ENCODE measurements at places on chromosomes 11 and 22.

GRCh38 chr11:72378704-72379383 lies 55.5 kb downstream of the CLPB start:
- DNase-seq, result no peak

DNA sequence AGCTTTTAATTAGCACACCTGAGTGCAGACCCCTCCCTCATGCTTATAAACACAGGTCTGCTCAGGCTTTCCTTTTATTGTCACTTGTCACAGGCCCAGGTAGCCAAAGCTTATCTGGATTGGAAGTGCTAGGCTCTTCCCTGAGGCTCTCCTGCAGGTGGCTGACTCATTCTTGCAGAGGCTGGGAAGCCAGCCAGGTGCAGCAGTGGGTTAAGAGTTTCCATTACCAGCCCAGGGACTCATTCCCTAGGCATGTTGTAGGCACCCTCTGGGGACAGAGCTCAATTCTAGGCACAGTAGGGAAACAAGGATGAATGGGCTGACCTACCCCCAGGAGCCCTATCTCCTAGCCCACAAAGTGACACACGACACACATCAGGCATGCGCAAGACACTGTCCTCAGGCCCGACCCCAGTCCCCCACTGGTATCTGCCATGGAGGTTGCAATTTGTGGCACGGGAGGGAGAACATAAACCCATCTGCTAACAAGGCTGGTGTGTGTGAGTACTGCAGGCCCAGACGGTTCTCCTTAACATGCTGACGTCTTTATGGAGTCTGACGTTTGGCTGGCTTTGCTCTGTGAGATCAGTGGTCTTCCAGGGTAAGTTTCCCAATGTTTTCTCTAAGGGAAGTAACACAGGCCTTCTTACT lies 94.2 kb downstream of the ABTB2 start:
- DNase-seq, result peak; percentile 94

GRCh38 chr11:117166491-117166890 lies 12.1 kb upstream of the SIDT2 start:
- DNase-seq, result no peak

- DNase-seq, result no peak
Observed at GRCh38 chr11:70604221-70604620, 205.9 kb downstream of the CTTN start.

DNA sequence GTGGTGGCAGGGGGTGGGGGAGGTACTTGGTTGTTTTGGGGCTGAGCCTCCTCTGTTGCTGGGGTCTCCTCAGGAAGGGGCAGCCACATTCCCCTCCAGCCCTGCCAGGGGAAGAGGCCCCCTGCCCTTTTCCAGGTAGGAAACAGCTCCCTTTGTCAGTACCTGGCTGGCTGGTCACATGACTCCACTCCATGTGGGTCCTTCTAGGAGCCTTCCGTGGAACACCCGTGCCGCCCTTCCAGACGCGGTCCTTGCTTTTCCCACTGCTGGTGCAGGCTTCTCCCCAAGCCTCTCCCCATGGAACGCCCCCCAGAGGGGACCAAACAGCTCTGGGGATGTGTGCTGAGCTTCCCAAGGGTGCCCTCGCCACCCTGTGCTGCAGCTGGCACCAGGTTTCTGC lies 19.9 kb downstream of the IFT27 start:
- no peak for DNase-seq

DNA sequence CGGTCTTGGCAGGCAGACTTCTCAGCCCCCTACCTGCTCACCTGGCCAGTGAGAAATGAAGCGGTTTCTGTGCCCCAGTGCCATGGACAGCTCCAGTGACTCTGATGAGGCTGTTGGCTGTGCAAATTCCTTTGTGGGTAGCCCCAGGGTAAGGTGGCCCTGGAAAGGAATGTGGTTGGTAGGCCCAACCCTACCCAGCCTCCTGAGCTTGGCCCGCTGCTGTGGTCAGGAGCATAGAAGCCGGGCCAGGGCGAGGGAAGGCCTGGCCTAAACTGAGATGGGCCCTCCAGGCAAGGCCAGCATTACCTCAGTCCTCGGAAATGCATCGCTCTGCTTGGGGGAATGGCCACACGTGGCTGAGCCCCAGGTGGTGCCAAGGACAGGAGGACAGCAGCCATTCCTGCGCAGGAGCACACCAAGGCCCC lies 16.9 kb downstream of the DAGLA start:
- no peak for DNase-seq

DNA sequence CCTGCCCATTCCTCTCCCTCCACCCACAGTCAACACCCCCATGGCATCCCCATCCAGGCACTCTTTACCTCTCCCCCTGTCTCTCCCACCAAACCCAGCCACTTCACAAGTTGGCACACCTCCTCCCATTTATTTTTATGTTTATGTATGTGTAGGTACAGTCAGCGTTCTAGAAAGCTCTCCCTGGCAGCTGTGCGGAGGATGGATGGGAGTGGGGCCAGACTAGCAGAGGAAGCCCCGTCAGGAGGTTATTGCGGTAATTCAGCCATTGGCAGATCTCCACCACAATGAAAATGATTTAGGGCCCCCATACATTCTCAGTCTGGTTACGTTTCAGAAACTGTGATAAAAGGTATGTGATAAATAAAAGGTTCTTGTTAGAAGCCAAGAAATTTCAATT lies 51.3 kb downstream of the BTG4 start:
- no peak for DNase-seq

- DNase-seq, result no peak
Observed at GRCh38 chr11:116700586-116701220, 72.1 kb downstream of the BUD13 start.

- DNase-seq, result peak; percentile 76
Observed at GRCh38 chr11:104968355-104968855, at the start of gene CASP4. TSS of gene CASP4 (minus strand) at chr11:104968574. CDS start at chr11:104968525, 49 bp downstream.

DNA sequence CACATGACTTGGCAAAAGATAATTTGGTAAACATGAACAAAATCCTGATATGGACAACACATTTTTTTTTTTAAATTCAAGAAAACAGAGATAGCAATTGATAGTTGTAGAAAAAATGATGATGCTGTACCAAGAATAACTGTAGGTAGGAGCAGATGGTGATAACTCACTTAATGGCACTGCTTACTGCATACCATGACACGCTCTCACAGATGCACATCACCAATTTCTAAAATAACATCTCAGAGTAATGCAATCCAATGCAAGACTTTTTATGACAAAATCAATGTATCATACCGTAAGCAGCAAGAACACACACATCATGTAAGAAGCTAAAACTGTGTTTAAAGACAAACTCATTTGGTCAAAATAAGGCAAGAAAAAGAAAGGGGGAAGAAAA lies 96.2 kb downstream of the LARGE2 start:
- no peak for DNase-seq

DNA sequence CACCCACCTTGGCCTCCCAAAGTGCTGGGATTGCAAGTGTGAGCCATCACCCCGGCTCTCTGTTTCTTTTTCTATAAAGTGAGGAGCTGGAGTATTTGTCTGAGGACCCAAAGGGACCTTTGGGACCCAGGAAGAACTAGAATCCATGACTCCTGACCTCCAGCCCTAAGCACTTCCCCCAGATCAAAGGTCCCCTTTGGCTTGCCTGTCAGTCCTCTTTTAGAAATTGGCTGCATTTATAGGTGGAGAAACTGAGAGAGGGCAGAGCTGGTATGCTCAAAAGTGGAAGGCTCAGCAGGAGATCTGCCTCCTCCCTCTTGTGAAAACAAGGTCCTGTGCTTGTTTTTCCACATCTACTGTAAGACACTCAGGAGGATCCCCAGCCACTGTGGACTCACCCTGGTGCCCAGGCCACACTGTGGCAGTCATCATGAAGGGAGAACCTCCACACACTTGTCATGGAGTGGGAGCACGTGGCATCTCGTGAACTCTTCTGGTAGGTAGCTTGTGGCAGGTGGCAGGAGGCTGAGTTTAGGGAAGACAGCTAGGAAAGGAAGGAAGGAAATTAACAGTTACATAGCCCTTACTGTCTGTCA lies 12.4 kb upstream of the PLEKHA7 start:
- no peak for DNase-seq

- DNase-seq, result no peak
Observed at GRCh38 chr11:33959855-33960400, 68.1 kb upstream of the LMO2 start.

DNA sequence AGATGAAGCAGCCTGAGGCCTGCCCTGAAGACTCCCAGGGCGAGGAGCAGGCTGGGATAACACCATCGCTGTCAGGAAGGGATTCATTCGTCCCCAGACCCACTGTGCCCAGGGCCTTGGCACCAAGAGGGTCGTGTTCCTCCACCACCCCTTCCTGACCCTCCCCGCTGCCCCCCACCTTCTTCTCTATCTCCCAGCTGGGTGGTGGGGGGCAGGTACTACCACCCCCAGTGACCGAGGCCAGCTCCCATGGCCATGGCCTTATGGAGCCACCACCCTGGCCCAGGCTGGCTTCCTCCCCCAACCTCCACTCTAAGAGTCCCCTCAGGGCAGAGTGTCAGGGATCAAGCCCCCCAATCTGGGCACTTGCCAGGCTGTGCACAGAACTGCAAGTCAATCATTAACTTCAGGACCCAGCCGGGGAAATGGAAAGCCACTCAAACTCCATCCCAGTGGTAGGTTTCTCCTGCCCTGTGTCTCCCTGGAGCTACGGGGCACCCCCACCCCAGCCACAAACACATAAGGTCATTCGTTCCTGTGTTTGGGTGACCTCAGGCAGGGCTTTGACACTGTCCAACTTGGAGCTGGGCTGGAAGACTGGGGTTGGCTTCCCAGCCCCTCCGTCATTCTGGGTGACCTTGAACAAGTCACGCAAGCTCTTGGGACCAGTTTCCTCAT lies 33.3 kb upstream of the WNT11 start:
- no peak for DNase-seq

DNA sequence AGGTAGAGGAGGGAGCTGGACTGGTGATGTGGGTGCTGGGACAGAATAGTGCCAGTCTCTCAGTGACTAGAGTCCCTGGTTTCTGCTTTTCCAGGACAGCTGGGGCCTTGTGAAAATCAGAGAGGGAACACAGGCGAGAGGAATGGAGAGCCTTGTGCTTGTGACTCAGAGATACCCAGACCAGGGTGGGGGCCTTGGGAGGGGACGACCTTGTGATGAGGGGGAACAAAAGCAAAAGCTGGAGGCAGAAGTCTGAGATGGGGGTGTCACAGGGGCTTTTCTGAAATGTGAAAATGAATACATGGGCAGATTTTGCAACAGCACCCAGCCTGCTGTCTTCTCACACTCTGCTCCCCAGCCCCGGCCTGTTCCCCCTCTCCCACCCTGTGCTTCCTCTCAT lies 3.4 kb upstream of the NR1H3 start:
- no peak for DNase-seq

DNA sequence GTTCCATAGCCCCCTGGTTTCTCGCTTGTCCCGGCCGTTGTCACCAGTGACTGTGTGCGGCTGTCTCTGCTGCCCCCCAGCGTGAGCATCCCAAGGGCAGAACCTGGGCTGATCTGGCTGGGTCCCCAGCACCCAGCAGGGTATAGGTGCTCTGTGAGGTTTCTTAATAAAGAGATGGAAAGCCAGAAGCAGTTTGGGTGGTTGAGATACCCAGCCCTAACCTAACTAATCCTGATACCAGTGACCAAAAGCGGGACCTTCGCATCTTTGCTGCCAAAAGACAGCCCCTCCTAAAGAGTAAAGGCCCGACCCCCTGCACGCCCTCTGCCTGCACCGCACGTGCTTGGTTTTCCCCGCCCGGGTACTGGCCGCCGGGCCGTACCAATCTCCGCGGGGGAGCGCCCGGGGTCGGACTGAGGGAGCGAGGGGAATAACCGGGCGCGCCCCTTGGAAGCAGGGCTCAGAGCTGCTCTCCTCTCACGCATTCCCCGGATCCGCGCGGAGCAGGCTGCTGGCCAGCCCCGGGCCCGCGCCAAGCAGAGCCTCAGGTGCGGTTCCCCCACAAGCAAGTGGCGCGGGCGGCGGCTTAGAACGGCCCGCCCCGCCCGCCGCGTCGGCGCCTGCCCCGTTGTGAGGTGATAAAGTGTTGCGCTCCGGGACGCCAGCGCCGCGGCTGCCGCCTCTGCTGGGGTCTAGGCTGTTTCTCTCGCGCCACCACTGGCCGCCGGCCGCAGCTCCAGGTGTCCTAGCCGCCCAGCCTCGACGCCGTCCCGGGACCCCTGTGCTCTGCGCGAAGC lies at the start of gene DGAT2:
Gene DGAT2 (plus strand): TSS at position 667 of the 797 bp plus-strand sequence. CDS start 214 bp downstream, outside the sequence.
- DNase-seq, result peak; percentile 58

DNA sequence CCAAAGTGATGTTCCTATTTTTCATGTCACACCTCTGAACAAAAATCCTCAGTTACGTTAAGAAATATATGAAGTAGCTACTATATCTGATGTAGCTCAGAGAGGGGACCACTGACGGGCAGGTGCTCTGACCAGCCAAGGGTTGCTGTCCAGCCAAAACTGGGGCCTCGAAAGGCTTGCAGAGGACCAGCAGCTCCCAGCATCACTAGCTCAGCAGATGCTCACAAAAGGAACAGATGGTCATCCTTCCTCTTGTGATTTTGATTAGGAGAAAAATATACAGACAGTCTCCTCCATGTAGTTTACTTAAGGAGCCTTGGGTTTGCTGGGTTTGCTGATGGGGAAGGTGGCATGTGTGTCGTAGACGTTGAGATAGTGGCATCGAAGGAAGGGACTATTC lies 374.6 kb upstream of the B3GAT1 start:
- no peak for DNase-seq

- no peak for DNase-seq
Observed at GRCh38 chr22:49738566-49738965, 89.1 kb downstream of the BRD1 start.

- no peak for DNase-seq
Observed at GRCh38 chr11:78921509-78921908, 346.8 kb upstream of the NARS2 start.

GRCh38 chr11:19838994-19839768 lies 126.5 kb downstream of the NAV2 start:
- DNase-seq, result no peak

GRCh38 chr22:37982938-37983859 lies 1.2 kb downstream of the SOX10 start:
- DNase-seq, result no peak

DNA sequence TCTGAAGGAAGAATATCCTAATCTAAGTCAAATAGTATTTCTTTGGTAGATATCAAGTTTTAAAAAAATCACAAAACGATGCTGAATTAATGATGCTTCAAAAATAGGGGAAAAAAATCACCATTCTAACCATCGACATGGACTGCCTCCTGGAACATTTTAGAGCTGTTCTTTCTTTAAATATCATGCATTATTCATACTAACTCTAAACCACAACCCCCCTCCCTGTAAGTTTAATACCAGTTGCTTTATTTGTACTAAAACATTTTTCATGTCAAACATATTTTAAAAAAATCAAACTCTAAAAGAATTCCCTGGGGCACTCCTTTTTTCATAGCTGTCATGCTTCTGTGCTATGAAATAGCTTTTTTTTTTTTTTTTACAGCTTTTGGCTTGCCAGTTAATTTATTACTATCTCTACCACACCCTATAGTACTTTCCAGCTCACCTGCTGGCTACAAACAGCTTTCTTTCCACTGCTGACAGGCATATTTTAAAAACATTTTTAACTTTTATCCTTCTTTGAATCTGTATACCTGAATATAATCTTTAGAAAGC lies 256.9 kb downstream of the SOX6 start:
- no peak for DNase-seq

GRCh38 chr11:42840860-42841259 lies 470.9 kb upstream of the API5 start:
- DNase-seq, result no peak

DNA sequence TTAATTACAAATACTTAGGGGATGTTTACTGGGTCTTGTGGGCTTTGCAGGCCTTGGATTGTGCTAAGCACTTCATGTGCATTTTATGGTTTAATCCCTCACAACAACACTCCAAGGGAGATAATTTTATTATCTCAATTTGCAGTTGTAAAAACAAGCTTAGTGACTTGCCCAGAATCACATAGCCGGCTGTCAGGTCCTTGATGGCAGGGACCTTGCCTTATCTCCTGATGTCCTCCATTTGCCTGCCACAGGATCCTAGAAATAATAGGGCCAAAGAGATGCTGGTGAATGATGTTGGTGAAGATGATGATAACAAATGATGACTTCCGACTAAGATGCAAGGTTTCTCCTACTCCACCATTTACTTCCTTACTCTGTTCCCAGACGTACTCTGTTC lies 385.4 kb downstream of the TMEM135 start:
- no peak for DNase-seq
